ENCODE measurements at places on chromosomes 5 and 9. TPM values are rescaled to one million over a fixed set of nuclear protein-coding genes. Genes with fewer than 3 reads are reported as not detected.

HMMR gene
- 35.9 TPM for total RNA-seq

PCDHGA6 gene
- total RNA-seq: 1.5 TPM

IL4 gene
- total RNA-seq: not detected

ADAMTS12 gene
- 0.65 TPM for total RNA-seq

SNX2 gene
- 57.6 TPM for total RNA-seq

LMBRD2 gene
- 12.1 TPM for total RNA-seq

NCS1 gene
- 15.5 TPM for total RNA-seq

C9 gene
- total RNA-seq: 0.57 TPM

TMOD1 gene
- 1.5 TPM for total RNA-seq

GFPT2 gene
- total RNA-seq: 0.97 TPM

SEMA5A gene
- total RNA-seq: 0.31 TPM

DEPDC1B gene
- total RNA-seq: 10.5 TPM

CEP78 gene
- 13.0 TPM for total RNA-seq

CDH10 gene
- 0.57 TPM for total RNA-seq

C8G gene
- not detected for total RNA-seq

DAPK1 gene
- total RNA-seq: 47.8 TPM

ACOT12 gene
- not detected for total RNA-seq

MRPL41 gene
- total RNA-seq: 48.6 TPM

SLC6A18 gene
- not detected for total RNA-seq

PCDHB12 gene
- total RNA-seq: 0.16 TPM

TPRN gene
- total RNA-seq: 3.2 TPM

PCDHB14 gene
- total RNA-seq: 1.8 TPM

FBP2 gene
- not detected for total RNA-seq

PDGFRB gene
- 8.9 TPM for total RNA-seq

CDX1 gene
- not detected for total RNA-seq

CMBL gene
- 7.6 TPM for total RNA-seq

CCL19 gene
- not detected for total RNA-seq

ENTREP1 gene
- 19.8 TPM for total RNA-seq

RELL2 gene
- total RNA-seq: 5.6 TPM

PLK2 gene
- total RNA-seq: 699 TPM

PTPRD gene
- 2.0 TPM for total RNA-seq

INSL4 gene
- not detected for total RNA-seq

RUFY1 gene
- total RNA-seq: 74.1 TPM

INSYN2B gene
- total RNA-seq: 0.81 TPM

PIP5KL1 gene
- 0.97 TPM for total RNA-seq

TMEM252 gene
- total RNA-seq: not detected

CDKN2A gene
- total RNA-seq: 5.4 TPM

LHX2 gene
- not detected for total RNA-seq

SPINK7 gene
- not detected for total RNA-seq

NACC2 gene
- 20.0 TPM for total RNA-seq

PRDM9 gene
- total RNA-seq: not detected

NDST1 gene
- 57.0 TPM for total RNA-seq

RNF183 gene
- not detected for total RNA-seq

PCDHB16 gene
- total RNA-seq: 0.63 TPM

TBCA gene
- total RNA-seq: 67.3 TPM

SPINK13 gene
- total RNA-seq: not detected

SLC36A3 gene
- not detected for total RNA-seq

GNPDA1 gene
- total RNA-seq: 41.9 TPM

SHISAL2B gene
- total RNA-seq: not detected

ANKRD34B gene
- total RNA-seq: not detected

Measured in bladder microvascular endothelial cell (primary cell).